ENCODE measurements at places on chromosomes 4 and X.

DNA sequence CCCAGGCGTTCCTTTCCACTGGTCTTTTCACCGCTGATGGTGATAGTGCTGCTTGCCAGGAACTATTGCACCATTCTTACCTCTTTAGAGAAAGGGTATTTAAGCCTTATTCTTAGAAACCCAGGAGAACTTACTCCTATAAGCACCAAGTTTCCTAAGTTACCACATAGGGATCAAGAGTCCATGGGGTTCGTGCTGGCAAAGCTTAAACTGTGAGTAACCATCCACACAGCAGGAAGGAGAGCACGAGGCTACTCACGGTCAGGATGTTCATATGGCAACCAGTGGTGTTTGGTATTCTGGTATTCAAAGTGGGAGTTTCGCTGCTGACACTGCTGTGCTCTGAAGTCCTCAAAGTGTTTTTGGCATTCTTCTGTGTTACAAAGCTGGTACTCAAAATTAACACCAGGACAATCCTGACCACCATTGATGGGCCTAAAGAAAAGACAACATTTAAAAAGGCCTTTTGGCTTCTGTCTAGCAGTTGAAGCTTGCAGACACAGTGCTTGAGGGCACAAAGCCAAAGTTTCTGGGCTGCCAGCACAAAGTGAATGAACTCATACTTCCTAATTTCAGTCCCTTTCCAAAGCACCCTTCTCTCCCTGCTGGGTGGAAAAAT is 256.9 kb downstream of the ADAMTS3 start:
- DNase-seq = no peak

- DNase-seq = no peak
Observed at GRCh38 chr4:24876431-24876830, 36.4 kb downstream of the CCDC149 start.

DNA sequence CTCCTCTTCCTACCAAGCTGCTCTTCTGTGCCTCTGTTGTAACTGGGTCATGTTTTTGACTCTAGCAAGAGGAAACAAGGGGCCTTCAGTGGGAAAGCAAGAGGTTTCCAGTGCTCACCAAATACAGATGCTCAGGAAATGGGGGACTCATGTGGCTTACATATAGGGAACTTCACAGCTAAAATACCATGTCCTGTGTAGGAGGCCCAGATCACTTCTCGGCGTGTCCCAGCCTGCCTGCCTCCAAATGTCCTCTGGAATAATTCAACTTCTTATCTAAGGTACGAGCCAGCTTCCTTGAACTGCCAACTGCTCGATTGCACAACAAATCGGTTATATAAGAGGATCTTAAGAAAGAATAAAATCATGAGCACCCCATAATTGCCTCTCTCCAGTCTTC is 161.3 kb downstream of the KIT start:
- DNase-seq = no peak

DNA sequence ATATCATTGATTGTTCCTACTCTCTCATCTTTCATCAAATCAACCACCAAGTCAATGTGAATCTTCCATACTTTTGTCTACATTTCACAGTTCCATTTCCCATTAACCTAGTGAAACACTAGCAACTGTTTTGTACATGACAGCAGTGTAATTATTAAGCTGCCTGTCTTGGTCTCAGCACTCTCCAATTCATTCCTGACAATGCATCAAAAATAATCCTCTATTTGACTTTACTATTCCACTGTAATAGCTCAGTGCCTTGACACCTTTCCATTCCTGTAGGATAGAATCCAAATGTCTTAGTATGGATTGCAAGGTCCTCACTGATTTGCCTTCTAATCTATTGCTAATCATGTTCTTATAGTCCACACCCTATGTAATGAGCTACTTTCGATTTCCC is 2405.8 kb downstream of the PCDH7 start:
- DNase-seq = no peak

DNA sequence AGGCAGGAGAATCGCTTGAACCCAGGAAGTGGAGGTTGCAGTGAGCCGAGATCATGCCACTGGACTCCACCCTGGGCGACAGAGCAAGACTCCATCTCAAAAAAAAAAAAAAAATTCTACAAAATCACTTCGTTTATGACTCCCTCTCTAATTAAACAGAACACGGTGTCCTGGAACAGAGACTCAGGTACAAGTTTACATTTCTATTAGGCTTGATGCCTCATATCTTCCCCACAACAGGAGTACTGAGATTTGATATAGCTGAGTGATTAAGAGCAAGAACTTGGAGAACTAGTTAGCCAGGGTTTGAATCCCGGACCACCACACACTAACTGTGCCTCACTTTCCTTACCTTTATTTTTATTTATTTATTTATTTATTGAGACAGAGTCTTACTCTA is 42.2 kb upstream of the KLF3 start:
- DNase-seq = no peak
